ENCODE measurements at places on chromosomes 16 and 17.

DNA sequence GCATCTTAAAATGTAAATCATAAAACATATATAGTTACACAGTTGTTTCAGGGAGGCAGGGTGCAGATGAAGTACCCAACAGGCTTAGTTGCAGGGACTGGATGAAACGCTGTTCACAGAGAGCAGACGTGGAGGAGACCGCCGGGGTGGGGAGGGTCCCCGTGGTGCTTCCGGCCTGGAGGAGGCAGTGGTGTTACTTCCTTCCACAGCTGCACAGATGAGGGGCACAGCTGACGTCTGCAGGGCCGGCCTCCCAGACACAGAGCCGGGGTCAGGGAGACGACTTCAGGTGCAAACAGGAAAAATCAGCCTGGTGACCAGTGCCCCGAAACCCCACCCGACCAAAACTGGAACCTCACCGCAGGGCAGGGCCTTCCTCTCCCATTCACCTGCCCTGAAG lies 17.1 kb downstream of the SPIRE2 start:
- DNase-seq, result no peak

GRCh38 chr16:30691907-30692306 lies 7.1 kb upstream of the SRCAP start:
- no peak for DNase-seq

DNA sequence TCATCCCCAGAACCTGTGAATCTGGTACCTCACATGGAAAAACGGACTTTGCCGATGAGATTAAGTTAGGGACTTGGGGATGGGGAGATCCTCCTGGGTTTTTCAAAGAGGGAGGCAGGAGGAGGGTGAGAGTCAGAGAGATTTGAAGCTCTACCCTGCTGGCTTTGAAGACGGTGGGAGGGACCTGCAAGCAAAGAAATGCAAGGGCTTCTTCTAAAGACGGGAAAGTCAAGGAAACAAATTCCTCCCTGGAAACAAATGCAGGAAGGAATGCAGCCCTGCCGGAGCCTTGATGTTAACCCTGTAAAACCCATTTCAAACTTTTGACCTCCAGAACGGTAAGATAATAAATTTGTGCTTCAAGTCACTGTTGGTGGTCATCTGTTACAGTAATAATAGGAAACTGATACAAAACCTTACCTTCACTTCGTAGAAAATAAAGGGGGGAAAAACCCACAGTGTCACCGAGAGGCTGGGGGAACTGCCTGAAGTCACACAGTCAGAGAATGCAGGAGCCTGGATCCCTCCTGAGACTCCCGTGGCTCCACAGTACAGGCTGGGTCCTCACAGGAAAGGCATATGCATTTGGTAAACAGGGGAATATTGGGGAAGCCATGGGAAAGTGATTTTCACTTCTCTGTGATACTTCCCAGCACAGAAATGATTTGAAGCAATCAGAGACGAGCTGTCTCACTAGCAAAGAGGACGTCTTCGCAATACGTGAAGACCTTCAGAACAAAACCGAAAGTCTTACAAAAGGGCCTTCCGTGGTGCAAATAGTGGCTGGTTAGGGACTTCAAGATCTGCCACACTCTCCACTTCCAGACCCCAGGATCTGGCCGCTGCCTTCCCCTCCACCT lies 58.9 kb upstream of the CLEC3A start:
- no peak for DNase-seq

DNA sequence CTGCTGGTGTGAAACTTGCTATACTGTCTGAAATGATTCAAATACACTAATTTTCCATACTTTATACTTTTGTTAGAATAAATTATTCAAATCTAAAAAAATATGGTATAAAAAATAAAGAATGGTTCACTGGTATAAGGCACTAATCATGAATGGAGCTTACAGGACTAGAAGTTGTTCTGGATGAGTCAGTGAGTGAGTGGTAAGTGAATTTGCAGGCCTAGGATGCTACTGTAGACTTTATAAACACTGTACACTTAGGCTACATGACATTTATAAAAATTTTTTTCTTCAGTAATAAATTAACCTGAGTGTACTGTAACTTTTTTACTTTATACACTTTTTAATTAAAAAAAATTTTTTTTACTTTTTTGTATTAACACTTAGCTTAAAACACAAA lies 95.5 kb downstream of the MAP2K4 start:
- DNase-seq, result no peak

DNA sequence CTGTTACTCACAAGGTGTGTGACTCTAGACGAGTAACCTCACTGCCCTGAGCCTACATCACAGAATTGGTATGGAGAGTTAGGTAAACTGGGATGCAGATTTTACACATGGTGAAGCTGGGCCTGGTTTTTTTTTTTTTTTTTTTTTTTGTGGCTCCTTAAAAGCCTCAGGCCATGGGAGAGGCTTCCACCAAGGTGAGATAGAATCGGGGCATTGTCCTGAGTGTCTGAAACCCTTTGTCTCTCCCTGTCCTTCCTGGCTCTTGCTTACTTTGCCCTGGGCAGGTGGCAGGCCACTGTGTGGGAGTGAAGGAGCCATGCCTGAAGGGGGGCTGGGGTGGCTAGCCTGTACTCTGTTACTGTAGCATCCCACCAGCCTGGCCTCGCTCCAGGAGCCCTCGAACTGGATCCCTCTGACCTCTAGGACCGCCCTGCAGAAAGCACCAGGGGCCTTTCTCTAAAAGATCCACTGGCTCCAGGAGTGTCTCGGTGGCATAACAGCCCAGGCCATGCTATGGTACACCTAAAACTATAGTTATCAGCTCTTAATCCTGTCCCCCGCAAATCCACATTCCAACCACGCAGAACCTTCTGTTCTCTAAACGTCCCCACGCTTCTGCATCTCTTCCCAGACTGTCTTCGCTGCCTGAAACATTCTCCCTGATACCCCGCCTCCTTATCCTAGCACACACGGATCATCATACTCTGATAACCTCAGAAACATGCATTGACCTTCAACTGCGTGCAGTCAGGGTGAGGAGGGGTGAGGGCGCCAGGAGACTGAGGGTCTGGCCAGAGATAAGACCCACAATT lies 1.7 kb upstream of the SLC13A2 start:
- DNase-seq, result no peak

- DNase-seq, result peak; percentile 74
Measured at GRCh38 chr17:68572138-68572842, 28.9 kb downstream of the FAM20A start.

DNA sequence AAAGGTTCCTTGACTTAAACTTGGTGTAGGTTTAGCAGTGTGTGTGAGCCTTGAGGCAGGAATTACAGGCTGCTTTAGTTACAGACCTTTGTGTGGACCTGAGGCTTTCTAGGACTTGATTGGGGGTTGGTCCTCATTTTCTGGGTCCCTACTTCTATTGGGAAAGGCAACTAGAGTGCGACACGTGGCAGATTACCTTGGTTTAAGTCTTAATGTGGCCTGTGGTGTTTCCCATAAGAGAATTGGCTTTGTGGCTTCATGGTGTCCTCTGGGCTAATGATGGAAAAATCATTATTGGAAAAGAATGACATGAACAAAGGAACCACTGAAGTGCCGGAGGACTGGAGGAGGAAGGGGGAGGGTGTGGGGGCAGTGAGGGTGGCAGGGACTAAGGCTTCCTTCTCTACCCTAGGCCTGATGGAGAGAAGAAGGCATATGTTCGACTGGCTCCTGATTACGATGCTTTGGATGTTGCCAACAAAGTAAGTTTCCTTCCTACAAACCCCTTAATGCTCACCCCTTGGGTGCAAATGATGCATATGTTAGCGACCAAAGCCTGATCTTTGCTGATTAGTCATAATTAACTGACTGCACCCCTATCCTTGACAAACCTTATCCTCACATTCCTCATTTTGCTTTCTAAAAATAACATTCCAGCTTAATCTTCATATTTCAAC lies 2.7 kb downstream of the TLCD1 start:
- no peak for DNase-seq

- DNase-seq, result peak; percentile 46
Measured at GRCh38 chr16:8655184-8655717, 19.2 kb upstream of the ABAT start.

DNA sequence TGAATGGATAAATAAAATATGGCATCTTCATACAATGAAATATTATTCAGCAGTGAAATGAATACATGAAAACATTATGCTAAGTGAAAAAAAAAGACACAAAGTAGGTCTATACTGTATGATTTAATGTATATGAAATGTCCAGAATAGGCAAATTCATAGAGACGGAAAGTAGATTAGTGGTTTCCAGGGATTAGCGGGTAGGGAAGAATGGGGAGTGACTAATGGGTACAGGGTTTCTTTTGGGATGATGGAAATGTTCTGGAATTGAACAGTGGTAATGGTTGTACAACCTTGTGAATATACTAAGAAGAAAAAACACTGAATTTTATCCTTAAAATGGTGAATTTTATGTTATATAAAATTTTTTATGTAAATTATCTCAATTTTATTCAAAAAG lies 8.5 kb upstream of the MYCBPAP start:
- no peak for DNase-seq

DNA sequence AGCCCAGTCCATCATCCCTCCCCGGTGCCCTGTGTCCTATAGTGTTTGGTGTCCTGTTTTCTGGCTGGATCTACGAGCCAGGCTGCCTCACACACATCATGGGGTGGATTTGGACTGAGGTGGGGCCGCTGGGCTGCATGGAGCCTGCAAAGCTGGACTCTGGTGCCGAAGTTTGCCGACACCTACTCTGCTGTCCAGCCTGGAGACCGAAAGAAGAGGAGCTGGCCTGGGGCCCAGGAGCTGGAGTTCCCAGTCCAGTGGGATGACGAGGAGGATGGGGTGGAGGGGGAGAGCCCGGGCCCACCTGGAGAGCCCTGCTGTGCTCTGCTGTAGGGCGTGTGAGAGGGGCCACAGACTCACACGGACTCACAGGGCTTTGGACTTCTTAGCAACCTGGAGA lies 40.3 kb upstream of the ENPP7 start:
- no peak for DNase-seq

DNA sequence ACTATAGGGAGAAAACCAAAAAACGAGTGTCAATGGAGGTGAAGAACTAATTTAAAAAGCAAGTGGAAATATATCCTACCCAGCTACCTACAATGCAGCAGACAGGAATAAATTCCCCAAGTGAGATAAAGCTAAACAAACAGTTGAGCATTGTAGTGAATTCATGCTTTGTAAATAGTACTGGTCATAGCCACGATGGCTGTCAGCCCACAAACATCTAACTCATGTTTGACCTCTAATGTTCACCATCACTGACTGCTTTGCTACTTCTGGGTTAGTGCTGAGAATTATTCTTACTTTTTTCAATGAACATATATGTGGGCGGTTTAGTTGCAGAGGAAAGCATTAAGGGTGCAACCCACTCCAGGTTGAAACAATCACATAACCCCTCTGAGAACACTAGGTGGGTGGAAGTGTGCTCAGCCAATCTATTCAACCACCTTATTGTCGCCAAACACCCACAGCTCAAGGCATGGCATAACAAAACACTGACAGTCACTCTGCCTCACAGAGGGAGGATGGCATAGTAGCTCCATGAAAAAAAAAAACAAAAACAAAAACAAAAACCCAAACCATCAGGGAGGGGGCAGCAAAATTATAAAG lies 264.1 kb downstream of the ZFHX3 start:
- no peak for DNase-seq

- no peak for DNase-seq
Measured at GRCh38 chr17:19275457-19276127, 38.4 kb downstream of the EPN2 start.

DNA sequence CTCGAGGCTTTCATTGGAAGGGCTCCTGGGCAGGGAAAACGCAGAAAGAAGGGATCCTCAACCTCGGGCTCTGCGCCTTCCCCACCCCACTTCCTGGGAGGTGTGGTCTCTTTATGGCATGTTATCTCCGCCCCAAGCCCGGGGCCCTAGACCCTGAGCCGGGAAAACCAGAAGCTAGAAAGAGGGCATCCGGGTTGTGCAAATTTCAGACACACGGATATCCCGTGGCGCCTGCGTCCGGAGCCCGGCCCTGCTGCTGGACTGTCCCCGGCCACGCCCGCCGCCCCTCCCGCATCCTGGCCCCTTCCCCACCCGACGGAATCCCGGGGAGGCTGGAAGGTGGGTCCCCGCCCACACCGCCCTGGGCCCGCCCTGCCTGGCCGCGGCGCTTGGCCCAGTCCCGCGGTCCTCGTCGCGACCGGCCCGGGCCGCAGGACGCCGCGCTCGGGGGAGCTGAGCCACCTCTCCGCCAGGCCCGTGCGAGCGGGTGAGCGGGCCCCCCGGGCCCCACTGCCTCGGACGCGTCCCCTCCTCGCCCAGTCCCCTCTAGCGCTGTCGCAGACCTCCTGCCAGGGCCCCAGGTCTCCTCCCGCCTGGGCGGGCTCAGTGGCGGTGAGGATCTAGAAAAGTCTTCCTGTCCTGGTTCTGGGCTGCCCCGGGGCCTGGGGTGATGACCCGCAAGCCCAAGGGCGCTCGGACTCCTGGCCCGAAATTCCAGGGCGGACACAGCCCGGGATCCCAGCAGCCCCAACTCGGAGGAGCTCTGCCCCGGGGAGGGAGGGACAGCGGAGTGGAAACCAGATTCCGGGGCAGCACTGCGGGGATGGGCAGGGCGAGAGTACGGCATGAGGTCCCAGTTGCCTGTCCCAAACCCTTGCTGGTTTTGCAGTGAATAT lies at the start of gene SLC16A5:
Gene SLC16A5, plus strand, starts transcription at position 397 of the 896 bp plus-strand sequence. CDS start 5,683 bp downstream, outside the sequence.
- peak; percentile 86 for DNase-seq

- DNase-seq, result peak; percentile 22
Measured at GRCh38 chr17:66276328-66276937, 26.0 kb upstream of the PRKCA start.

- DNase-seq, result no peak
Measured at GRCh38 chr16:67864594-67864993, 8.3 kb upstream of the EDC4 start.

DNA sequence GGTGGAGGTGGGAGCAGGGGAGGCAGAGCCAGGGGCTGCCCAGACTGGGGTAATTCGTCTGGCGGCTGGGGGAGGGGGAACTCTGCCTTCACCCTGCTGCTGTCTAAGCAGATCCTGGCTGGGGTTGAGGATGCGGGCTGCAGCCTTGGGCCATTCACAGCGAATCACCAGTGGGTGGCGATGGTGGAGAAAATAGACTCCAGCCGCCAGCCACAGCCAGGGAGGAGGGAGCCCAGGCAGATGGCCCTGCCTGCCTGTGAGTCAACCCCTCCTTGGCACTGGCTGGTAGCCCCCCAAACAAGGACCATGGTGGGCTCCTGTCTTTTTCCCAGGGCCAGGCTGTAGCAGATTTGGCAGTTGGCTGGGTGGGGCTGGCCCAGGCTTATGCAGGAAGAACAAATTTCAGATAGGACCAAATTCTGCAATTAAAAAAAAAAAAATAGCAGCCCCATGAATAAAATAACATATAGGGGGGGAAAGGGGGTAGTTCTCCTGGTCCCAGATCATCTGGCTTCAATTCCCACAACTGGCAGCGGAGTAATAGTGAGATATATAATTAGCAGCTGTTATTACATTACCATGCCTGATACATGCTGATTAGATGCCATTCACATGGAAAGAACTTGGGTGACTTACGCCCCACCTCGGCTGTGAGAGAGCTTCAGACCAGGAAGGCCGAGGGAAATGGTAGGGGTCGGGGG lies 41.5 kb upstream of the CDH5 start:
- DNase-seq, result peak; percentile 25

- peak; percentile 75 for DNase-seq
Measured at GRCh38 chr17:17836818-17837379, at the start of gene SREBF1. SREBF1 (minus strand) TSS chr17:17836986; CDS start chr17:17836817, 169 bp downstream.

- peak; percentile 74 for DNase-seq
Measured at GRCh38 chr16:85296859-85297660, 184.8 kb upstream of the CIBAR2 start.

Measured in suppressor macrophage treated with lipopolysaccharide for 1 hour (primary cell).